SK-N-SH treated with all-trans-retinoic acid at 6 μM for 48 hours (cell line): ENCODE measurements at places on chromosomes 5 and 9.

DNA sequence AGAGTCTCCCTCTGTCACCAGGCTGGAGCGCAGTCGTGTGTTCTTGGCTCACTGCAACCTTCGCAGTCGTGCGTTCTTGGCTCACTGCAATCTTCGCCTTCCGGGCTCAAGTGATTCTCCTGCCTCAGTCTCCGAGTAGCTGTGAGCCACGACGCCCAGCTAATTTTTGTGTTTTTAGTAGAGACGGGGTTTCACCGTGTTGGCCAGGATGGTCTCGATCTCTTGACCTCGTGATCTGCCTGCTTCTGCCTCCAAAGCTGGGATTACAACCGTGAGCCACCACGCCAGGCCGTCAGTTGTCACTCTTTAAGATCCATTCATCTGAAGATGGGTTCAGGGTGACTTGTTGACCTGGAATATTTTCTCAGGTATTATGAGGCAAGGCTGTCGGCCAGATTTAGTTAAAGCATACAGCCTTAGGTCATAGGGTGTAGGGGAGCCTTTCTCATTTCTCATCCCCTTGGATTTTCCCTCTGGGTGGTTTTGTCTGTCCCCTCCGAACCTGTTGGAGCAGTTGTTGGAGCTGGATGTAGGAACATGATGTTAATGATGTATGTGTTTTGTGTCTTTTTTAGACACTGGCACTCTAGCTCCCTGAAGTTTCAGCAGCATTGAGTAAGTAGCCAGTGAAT lies 1.6 kb downstream of the SLC22A5 start:
- no peak for ATAC-seq

- ATAC-seq, result no peak
These were observed 352.9 kb downstream of the GLIS3 start for GRCh38 chr9:3946840-3947587.

- ATAC-seq, result no peak; the same call in 2 of the 3 replicates
These were observed 497.0 kb upstream of the TUSC1 start for GRCh38 chr9:26175264-26175663.

DNA sequence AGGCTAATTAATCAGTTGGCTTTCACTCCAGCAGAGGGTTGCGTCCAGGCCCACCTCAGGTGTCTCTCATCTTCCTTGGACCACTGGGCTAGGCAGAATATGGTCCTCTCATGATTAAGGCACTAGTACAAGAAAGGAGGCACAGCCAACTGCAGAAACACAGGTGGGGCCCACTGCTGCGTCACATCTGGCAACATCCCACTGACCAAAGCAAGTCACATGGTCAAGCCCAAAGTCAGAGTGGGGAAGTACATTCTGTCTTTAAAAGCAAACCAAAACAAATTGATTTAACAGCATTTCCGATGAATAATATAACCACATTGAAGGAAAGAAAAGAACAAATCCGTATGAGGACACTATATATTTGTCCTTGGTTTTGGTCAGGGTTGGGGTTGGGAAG lies 28.0 kb upstream of the UBTD2 start:
- no peak for ATAC-seq

GRCh38 chr9:90916147-90916734 lies 114.6 kb downstream of the SYK start:
- ATAC-seq, result no peak

- ATAC-seq, result no peak
These were observed 37.6 kb downstream of the MAST4 start for GRCh38 chr5:66633754-66634153.

- no peak for ATAC-seq
These were observed 421.4 kb upstream of the DAB2 start for GRCh38 chr5:39846144-39846543.

- no peak for ATAC-seq
These were observed 4.2 kb upstream of the TSC1 start for GRCh38 chr9:132948482-132949050.

GRCh38 chr5:157107508-157107907 lies 1.3 kb downstream of the HAVCR2 start:
- no peak for ATAC-seq

- no peak for ATAC-seq
These were observed 183.3 kb downstream of the MAST4 start for GRCh38 chr5:66779528-66779927.

- no peak for ATAC-seq
These were observed 10.8 kb upstream of the SLC12A7 start for GRCh38 chr5:1122511-1123294.

DNA sequence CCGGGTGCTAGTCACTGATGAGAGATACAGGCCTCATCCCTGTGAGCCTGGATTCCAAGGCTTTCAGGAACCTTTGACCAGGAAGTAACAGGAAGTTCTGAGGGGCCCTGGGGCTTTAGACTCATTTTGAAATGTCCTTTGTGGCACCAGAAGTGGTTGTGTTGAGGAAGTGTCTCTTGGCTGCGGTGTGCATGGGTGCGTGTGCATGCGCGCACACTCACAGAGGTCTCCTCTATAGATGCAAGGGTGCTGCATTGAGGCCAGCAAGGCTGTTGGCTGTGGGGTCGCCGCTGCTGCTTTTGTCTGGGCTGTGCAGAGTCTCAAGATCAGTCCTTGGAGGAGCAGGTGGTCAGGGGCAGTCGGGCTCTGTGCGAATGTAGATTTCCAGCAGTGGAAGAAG lies 7.6 kb downstream of the RAB24 start:
- ATAC-seq, result no peak

DNA sequence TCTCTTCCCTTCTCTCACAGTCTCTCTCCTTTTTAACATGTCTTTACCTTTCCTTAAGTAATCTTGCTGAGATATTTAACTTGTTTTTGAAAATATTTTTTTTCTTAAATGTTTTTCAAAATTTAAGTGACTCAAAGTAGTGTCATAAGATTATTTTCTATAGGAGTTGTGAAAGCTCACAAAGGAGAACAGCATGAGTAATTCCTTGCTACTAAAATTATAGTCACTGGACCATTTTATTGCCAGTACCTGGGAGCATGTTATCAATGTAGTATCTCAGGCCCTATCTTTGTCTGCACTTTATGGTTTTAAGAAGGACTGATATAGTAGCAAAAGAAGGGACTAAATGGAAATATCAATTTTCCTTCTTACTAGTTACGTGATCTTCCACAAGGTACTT lies 181.9 kb downstream of the TMEM232 start:
- ATAC-seq, result no peak

DNA sequence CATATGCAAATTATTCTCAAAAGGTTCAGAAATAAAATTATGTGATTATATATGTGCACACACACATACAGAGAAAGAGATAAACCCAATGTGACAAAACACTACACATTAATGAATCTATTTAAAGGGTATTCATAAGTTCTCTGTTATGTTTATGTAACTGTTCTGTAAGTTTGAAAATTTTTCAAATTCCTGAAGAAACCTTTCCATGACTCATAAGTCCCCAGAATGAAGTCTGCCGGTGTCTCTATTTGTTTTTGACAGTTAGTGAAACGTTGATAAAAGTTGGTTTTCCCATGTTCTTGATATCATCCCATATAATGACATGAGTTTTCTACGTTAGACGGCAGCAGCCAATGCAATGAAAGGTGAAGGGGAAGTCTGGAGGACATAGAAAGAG lies 199.5 kb upstream of the PUM3 start:
- ATAC-seq, result peak; percentile 33; the same call in 2 of the 3 replicates

DNA sequence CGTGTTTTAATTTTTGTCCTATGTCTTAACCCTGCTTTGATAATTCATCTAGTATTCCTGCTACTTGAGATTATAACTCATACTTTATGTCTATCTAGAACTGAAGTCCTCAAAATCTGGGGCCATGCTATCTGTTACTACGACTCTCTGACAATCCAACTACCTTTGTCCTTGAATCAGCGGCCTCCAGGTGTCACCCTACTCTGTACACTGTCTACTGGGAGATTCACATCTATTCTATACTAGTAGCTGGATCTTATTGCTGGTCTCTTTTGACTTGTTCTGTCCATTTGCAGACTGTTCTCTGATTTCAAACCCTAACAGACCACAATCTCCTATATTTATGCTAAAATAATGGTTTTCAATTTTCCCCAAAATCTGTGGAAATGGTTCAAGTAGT lies 225.5 kb upstream of the ELAVL2 start:
- no peak for ATAC-seq

DNA sequence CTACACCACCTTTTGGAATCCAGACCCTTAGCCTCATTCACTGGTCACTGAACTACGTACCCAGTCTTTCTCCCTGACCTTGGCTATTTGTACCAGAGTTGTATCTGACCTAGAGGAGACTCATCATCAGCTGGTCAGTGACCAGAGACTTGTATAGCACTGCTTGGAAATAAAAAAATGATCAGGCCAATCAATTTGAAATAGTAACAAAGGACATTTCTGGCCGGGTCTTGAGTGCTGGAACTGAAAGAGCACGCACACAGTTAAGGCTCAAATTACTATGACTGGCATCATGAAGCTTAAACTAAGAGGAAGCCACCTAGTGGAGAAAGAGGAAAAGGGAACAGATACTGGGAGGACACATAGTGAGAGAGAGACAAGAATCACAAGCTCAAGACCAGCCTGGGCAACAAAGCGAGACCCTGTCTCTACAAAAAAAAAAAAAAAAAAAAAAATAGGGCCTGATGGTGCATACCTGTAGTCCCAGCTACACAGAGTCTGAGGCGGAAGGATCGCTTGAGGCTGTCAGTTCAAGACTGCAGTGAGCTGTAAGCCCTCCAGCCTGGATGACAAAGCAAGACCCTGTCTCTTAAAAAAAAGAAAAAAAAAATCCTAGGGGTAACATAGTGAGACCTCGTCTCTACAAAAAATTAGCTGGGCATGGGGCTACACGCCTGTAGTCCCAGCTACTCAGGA lies 12.8 kb upstream of the SRP19 start:
- ATAC-seq, result peak; percentile 100

DNA sequence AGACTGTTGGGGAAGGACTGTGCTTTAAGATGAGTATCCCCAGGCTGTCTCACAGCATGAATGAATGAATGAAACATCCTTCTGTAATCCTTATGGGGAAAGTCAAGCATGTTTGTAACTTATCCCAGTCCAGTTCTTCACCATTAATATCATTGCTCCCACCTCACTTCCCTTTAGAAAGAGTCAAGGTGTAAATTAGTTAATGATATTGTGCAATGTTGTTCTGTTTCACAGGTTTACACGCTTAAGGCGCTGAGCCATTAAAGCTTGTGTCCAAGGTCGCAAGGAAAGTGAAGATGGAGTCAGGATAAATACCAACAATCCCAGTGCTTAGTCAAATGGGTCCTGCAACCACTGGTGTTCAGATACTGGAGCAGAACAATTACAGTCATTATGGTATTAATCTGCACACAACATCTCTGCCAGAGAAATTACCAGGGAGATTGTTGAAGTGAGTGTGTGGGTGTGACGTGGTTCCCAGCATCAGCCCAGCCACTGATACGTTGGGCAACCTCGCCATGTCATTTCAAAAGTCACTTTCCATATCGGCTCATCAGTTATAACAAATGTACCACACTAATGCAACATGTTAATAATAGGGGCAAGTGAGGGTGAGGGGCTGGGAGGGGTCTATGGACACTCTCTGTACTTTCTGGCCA lies 1.5 kb upstream of the MYO10 start:
- ATAC-seq, result no peak

GRCh38 chr9:108336575-108336974 lies 519.2 kb downstream of the ACTL7B start:
- ATAC-seq, result no peak

GRCh38 chr5:88683506-88684135 lies 199.4 kb downstream of the MEF2C start:
- peak; percentile 42 for ATAC-seq

DNA sequence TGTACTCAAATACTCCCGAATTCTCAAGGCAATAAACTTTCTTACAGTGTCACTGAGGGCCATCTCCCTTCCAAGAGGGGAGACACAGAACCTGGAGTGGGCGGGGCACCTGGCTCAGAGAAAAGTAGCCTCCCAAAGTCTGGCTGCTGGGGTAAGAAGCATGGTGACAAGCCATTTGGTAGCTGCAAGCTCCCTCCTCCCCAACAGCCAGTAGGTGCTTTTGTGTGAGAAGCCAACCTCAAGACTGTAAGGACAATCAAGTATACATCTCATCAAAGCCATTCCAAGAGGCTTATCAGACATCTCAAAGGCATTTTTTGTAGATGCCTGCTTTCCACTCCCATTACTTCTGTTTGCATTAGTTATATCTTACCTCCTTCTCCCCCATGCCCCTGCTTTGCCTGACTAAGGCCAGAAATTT lies 1.4 kb downstream of the DAB2 start:
- no peak for ATAC-seq

DNA sequence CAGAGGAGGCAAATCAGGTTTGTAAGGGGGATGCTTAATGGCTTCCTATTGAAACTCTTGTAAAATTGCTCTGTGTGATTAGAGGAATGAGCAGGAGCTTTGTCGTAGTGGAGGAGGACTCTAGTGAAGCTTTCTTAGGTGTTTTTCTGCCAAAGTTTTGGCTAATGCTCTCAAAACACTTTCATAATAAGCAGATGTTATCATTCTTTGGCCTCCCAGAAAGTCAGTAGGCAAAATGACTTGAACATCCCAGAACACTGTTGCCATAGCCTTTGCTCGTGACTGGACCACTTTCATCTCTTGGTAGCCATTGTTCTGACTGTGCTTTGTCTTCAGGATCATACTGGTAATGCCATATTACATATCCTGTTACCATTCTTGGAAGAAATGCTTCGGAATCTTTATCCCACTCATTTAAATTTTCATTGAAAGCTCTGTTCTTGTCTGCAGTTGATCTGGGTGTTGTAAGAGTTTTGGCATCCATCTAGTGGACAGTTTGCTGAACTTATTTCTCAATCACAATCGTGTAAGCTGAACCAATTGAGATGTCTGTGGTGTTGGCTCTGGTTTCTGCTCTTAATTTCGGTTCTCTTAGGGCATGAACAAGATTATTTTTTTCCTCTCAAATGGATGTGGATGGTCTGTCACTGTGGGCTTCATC lies 187.6 kb downstream of the COMMD10 start:
- ATAC-seq, result no peak

DNA sequence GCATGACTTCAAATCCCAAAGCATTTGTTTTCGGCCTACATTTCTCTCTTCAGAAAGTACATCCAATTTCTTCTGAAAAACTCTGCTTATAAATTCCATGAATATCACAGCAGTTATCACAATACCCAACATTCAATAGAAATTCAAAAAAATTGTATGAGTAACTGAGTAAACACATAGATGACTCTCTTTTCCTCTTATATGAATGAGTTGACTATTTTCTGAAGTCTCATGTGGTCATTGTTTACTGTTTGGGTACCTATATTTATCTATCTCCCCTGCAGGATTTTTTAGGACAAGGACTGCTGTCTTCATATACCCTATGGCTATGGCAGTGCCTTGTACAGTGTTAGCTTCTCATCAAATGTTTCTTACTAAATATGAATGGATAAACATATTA lies 157.1 kb downstream of the HTR1A start:
- no peak for ATAC-seq

DNA sequence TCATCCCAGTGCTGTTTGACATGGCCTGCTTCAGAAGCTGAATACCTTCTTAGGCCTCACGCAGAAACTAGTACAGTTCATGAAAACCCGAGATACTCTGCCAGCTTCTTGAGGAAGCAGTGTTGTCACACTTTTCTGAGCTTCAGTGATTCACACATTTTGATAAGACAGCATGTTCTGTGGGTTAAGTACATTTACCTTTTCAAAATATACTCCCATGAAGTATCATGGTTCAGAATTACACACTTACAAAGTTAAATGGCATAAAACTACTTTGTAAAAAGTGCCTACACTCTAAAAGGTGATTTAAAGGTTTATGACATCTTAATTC lies 56.9 kb downstream of the VCAN start:
- ATAC-seq, result no peak; the same call in 2 of the 3 replicates

- ATAC-seq, result no peak
These were observed 844.4 kb upstream of the CDH18 start for GRCh38 chr5:20832204-20833080.

GRCh38 chr5:159825551-159826051 lies 90.7 kb upstream of the ADRA1B start:
- peak; percentile 24 for ATAC-seq
